ENCODE measurements at places on chromosomes 5 and 9. TPM values are rescaled to one million over a fixed set of nuclear protein-coding genes. Genes with fewer than 3 reads are reported as not detected.

Gene PDGFRB
- total RNA-seq: 7.9 TPM

Gene CRHBP
- total RNA-seq: not detected

Gene SLIT3
- total RNA-seq: 2.3 TPM

Gene PJA2
- total RNA-seq: 46.8 TPM

Gene TRPM6
- 0.78 TPM for total RNA-seq

Gene ZNF883
- total RNA-seq: 22.0 TPM

Gene TEX10
- total RNA-seq: 50.5 TPM

Gene STOM
- 32.9 TPM for total RNA-seq

Gene IL13
- total RNA-seq: not detected

Gene CCDC192
- 0.53 TPM for total RNA-seq

Gene CDC25C
- 15.0 TPM for total RNA-seq

Gene MYOT
- not detected for total RNA-seq

Gene SMIM33
- not detected for total RNA-seq

All from WTC11 (cell line).